Endodermal cell (in vitro differentiated cells): ENCODE measurements at places on chromosomes 7 and 10.

- no peak for DNase-seq
Measured at GRCh38 chr7:99254390-99254789, 18.2 kb upstream of the MYH16 start.

DNA sequence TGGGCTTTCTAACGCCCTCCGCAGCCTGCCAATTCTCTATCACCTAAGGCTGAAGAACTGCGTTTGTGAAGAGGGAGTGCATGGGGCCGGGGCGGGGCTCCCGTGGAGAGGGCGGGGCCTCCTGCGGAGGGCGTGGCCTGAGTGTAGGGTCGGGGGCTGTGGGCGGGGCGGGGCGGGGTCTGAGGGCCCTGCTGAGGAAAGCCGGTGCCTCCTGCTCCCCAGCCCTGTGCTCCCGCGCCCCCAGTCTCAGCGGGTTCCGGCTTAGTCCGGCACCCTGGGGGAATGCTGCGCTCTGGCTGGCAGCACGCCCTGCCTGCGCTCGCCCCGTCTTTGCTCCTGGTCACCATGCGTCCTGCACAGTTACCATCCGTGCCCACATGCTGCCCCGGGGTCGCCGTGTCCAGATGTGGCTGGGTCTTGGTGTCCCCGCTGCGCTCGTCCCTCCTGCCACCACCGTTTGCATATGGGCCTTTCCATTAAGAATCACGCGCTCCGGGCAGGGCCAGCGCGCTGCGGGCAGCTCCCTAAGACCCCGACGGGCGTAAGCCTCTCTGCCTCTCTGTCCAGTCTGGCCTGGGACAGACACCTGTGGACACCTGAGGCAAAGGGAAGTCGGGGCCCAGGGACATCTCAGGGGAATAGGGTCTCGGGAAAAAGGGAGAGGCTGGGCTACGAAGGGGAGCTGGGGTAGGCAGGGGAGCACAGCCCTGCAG is 144.0 kb upstream of the RET start:
- DNase-seq, result peak; percentile 96

DNA sequence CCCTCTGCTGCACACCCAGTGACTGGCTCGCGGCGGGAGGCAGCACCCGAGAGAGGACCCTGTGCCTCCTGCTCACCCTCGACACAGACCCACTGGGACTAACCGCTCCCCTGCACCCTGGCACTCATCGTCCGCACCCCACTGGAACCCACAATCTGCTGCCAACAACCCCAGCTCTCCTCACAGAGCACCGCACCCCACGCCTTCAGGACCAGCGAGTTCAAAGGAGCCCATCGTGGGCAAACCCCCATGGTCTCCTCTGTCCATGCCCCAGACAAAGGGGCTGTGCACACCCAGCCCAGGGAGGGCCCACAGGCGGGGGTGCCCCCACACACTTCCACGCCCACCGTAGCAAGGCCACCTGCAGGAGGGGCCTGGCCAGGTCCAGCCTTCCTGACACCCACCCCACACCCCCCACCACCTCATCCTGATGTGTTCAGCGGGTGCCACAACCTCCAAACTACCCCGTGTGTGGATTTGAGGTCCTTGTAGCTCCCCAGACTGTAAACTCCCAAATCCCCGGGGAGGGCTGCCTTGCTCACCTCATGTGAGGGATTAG is 14.0 kb downstream of the RASGEF1A start:
- DNase-seq, result peak; percentile 32

GRCh38 chr7:44488955-44489354 is 1.5 kb downstream of the NUDCD3 start:
- no peak for DNase-seq

- no peak for DNase-seq
Measured at GRCh38 chr7:81845744-81846241, 75.9 kb upstream of the HGF start.

DNA sequence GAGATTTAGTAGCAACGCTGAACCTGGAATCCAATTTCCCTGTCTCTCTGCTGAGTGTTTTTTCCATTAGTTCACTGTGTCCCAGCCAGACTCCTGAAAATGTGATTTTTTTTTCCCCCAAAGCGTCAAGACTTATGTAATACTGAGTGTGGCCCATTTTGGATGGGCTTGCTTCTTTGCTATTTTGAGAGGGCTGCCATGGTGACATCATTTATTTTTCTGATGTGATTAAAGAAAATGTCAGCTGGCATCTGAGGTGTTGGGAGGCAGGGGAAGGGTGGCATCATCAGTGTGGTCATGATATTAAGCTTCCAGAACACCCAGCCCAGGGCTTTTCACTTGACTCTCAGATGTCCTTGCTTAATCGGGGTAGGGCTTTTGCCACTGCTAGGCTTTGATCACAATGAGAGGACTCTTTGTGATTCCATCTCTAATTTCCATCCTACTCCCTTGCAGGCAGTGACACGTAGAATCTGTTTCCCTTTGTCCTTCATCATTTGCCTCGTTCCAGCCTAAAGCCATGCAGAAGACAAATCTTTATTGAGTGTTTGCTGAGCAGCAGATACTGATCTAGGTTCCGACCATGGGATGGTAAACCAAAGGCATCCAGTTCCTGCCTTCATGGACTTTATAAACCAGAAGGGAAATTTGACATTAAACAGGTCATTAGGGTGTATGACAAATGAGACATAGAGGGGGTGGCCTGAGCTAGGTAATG is 7.4 kb downstream of the ZNF365 start:
- DNase-seq, result no peak

DNA sequence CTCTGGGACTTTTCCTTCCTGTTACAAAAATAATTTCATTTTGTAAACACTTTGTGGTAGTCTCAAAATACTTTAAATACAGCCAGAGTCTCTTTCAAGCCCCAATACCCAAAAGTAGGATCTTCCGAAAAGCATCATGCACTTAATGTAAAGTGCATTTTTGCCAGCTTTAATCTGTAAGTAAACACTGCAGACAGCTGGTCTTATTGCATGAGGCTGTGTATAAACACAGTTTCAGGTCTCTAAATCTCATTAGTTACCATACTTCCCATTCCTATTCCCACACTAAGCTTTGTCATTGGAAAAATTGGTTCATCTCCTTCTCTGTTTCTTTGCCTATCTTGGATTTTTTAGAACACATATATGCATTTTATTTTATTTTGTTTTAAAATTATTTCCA is 87.6 kb upstream of the GNAI1 start:
- DNase-seq, result no peak

DNA sequence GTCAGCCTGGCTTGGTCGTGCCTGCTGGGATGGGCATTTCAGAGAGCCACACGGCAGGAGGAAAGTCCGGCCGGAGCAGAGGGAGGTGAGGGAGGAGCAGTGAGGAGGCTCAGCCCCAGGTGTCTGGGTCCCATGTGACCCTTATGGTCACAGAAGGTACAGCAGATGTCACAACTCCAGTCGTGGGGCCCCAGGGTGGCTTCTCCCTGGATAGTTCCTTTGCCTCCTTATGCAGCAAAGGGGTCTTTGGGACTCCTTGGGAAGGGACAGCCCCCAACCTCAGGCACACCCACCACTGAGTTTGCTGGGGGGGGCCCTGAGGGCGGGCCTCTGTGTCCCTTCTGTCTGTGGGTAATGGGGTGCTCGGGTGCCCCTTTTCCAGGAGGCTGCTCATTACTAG is 19.6 kb upstream of the PRKAG2 start:
- DNase-seq, result peak; percentile 42

DNA sequence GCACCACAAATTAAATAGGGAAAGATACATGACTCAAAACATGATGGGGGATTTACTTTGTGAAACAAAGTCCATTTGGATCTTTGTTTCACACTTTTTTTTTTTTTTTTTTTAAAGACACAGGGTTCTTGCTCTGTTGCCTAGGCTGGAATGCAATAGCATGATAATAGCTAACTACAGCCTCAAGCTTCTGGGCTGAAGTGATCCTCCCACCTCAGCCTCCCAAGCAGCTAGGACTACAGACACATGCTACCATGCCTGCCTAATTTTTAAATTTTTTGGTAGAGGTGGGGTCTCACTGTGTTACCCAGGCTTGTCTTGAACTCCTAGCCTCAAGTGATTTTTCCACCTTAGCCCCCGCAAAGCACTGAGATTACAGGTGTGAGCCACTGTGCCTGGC is 172.6 kb upstream of the KLF14 start:
- DNase-seq, result no peak

- DNase-seq, result no peak
Measured at GRCh38 chr7:80240265-80241025, 105.8 kb downstream of the GNAI1 start.

- no peak for DNase-seq
Measured at GRCh38 chr10:3400348-3400747, 227.8 kb upstream of the PITRM1 start.

GRCh38 chr7:132307465-132307864 is 268.8 kb downstream of the PLXNA4 start:
- DNase-seq, result peak; percentile 63

DNA sequence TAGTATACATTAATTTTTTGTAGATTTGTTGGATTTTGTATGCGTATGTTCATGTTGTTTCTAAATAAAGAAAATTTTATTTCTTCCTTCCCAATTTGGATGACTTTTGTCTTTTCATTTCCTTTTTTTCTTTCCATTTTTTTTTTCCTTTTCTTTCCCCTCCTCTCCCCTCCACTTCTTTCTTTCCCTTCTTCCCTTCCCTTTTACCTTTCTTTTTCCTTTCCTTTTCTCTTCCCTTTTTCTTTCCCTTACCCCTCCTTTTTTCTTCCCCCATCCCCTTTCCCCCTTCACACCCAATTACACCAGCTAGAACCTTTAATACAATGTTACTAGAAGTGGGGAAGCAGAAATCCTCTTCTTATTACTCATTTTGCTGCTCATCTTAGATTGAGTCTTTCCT is 6.0 kb downstream of the KIF20B start:
- no peak for DNase-seq

DNA sequence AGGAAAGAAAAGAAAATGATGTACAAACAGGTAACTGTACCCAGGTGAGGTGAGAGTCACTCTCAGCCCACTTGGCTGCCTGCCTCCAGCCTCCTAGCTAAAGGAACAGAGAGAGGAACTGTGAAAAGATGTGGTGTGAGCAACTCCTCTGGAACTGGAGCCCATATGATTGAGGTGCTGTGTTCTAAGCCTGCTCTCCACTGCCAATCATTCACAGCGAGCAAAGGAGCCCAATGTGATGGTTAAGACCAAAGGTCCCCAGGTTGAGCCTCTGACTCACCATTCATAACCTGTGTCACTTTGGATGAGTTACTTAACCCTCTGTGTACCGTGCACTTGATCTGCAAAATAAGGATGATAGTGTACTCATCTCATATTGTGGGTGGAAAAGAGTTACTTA is 868.1 kb upstream of the AUTS2 start:
- no peak for DNase-seq

GRCh38 chr7:28960071-28960840 is 2.1 kb upstream of the TRIL start:
- no peak for DNase-seq

DNA sequence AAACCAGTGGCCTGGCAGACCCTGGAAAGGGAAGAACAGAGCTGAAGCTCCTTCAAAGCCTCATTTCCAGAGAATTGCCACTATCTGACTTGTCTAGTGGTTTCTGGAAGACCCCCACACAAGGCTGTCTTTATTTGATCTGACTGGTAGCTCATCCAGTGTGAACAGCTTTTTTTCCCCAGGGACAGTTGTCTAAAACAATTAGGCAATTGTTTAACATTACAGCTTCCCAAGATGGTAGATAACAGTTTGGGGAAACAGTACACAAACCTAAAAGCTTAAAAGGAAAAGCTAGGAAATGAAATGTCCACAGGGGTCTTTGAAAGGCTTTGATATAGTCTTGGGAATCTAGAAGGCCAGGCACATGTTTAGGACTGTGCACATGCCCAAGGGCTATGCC is 203.4 kb upstream of the CTBP2 start:
- DNase-seq, result no peak

- no peak for DNase-seq
Measured at GRCh38 chr7:125326666-125327255, 397.1 kb upstream of the POT1 start.

DNA sequence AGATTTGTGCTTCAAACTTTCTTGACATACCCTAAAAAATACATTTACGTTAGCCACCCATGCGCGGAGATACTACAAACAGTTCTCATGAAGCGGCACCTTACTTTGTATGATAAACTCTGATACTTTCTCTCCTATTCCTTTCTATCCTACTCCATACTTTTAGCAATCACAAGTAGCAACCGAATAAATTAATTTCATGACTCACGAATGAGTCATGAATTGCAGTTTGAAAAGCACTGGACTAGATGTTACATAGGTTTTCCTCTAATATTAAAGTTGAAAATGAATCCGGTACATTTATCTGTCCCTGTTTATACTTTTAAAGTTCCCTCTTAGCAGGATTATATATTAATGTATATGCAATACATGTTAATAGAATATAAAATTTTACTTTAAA is 67.6 kb downstream of the CUBN start:
- DNase-seq, result no peak

DNA sequence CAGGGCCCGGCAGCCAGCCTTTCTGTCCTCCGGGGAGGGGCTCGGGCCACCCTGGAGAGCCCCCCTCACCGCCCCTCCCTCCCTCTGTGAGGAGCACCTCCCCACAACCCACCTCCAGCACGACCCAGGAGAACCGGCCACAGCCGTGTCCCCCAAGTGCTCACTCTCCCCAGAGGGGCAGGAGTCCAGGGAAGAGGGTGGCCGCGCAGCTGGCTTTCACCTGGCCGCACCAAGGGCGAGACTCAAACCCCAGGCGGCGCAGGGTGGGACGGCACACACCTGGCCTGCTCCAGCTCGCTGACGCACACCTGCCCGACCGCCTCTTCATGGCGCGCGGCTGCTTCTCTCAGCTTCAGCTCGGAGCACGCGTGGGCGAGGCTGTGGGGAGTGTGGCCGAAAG is 73.4 kb downstream of the CFAP46 start:
- peak; percentile 29 for DNase-seq
